ENCODE measurements at places on chromosomes 13 and 19.

- no peak for DNase-seq
These were observed 30.9 kb upstream of the KCTD12 start for GRCh38 chr13:76917095-76917494.

GRCh38 chr13:107864543-107865317 is 350.6 kb downstream of the LIG4 start:
- peak; percentile 72 for DNase-seq

DNA sequence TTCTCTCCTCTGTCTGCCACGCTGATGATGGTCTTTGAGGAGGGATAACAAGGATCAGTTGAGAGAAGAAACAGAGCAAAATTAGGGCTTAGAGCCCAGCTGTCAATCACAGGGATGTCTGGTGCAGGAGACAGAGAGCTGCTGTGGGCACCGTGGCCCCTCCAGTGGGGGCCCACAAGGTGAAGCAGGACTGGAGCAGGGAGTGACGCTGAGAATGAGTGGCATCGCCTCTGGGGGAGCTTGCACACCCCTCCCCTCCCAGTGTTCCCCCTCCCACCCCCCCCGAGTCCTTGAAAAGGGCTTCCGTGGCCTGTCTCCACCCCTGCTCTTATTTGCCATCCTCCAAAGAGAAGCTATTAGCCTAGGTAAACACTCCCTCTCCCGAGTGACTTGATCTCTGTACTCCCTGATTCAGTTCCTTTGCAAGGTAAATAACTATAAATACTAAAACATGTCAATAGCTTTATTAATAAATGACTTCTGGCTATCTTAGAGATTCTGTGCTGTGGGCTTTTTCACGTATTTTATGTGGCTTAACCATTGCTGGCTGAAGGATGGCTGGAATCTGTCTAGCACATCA is 440.0 kb downstream of the ZNF536 start:
- DNase-seq = no peak

- DNase-seq = no peak
These were observed 891.5 kb downstream of the EFNB2 start for GRCh38 chr13:105643966-105644365.

- DNase-seq = no peak
These were observed 64.3 kb downstream of the ZNF66 start for GRCh38 chr19:20840371-20840770.

DNA sequence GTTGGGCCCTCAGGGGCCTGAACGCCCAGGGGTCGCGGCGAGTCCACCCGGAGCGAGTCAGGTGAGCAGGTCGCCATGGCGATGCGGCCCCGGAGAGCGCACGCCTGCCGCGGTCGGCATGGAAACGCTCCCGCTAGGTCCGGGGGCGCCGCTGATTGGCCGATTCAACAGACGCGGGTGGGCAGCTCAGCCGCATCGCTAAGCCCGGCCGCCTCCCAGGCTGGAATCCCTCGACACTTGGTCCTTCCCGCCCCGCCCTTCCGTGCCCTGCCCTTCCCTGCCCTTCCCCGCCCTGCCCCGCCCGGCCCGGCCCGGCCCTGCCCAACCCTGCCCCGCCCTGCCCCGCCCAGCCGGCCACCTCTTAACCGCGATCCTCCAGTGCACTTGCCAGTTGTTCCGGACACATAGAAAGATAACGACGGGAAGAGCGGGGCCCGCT is at the start of gene CCNA1:
Gene CCNA1, plus strand, starts transcription at position 390 of the 439 bp plus-strand sequence. CDS start 562 bp downstream, outside the sequence.
- no peak for DNase-seq

- no peak for DNase-seq
These were observed 19.9 kb downstream of the MIER2 start for GRCh38 chr19:324716-325115.

DNA sequence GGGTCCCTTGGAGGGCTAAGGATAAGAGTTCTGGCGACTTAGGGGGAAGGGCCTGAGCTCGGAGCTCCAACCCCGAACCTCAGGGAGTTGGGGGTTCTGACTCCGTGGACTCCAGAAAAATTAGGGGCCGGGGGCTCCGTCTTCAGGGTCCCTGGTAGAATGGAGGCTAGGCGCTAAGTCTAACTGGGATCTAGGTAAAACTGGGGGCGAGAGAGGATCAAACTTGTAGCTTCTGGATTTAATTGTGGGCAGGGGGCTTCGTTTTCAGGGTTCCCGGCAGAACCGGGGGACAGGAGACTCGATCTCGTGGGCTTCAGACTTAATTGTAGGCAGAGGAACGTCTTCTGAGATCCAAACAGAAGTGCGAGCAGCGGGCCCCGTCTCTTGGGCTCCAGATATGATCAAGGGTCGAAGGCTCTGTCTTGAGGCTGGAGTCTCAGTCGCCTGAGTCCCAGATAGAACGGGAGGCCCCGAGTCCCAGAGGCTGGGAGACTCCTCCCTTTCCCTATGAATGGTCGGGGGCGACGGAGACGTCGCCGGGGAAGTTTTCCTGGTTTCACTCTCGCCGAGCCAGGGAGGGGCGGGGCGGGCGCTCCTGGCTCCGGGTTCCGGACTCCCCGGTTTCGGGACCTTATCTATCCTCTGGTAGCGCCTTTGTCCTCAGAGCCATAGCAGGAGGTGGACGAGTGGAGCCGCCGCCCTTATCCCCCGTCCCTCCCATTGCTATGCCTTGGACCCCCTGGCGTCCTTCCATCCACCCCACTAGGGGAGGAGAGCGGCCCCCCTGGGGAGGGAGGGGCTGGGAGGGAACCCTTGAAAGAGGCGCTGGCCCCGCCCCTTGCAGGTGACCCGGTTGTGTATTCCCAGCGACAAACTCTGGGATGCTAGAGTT is 1.3 kb downstream of the NECTIN2 start:
- DNase-seq = peak; percentile 22

- peak; percentile 79 for DNase-seq
These were observed 179.8 kb upstream of the RFC3 start for GRCh38 chr13:33637978-33638743.

GRCh38 chr19:37955986-37956385 is 49.0 kb downstream of the SIPA1L3 start:
- DNase-seq = no peak

DNA sequence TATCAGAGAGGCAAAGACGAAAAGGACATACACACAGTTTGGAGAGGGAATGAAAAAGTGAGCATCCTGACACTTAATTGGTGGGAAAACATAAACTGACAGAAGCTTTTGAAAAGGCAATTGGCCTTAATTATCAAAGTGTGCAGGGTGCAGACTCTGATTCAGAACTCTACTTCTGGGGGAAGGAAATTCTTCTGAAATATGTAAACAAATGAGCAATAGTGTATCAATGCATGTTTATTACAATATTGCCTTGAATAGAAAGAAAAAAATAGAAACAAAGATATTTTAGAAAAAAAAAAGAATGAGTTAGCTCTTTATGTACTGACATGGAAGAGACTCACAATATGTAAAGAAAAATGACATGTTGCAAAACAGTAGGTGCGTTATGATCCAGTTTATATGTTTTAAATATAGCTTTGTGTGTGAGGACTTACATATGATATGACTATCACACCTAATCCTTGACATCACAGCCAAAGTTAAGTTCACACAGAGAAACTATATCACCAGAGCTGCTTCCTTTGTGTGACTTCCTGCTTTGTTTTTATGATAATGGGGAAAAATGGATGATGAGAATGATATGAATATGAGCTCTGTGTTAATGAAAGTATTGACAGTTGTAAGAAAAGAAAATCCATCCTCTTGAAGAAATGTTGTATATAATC is 182.4 kb downstream of the KCTD12 start:
- peak; percentile 61 for DNase-seq

DNA sequence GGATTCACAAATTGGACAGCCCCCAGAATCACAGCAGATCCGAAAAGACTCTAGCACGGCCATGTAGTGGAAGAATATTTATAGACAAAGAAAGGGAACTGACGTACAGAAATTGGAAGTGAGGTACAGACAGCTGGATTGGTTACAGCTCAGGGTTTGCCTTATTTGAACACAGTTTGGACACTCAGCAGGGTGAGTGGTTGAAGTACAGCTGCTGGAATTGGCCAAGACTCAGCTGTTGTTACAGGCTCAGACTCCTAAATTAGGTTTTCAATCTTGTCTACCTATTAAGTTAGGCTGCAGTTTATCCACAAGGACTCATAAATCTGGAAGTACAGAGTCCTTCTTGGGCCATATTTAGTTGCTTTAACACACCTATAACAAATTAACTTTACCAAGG is 5.8 kb upstream of the CFAP97D2 start:
- DNase-seq = no peak

DNA sequence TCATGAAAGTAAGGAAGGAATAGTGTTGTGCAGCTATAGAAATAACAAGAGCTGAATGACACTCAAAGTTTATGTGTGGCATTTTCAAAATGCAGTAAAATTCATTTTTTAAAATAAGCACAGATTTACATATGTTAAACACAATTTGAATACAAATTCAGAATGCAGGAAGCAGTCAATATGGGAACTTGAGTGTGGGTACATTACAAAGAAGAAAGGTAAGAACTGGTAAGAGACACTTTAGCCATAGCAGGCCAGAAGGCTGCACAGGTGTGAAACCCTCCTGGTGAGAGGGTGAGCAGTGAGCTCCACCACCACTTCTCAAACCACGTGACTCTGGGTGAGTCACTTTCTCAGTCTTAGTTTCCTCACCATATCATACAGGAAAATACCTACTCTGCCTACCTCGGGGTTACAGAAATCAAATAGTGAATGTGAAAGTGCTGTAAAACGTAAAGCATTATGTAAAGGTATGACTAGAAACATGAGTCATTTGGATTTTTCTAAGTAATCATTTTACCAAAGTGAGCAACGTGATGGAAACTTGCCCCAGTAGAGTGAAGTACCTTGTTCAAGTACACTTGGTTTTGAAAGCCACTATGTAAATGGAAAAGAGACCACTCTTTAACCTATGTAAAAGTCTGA is 40.5 kb downstream of the USP12 start:
- DNase-seq = no peak

DNA sequence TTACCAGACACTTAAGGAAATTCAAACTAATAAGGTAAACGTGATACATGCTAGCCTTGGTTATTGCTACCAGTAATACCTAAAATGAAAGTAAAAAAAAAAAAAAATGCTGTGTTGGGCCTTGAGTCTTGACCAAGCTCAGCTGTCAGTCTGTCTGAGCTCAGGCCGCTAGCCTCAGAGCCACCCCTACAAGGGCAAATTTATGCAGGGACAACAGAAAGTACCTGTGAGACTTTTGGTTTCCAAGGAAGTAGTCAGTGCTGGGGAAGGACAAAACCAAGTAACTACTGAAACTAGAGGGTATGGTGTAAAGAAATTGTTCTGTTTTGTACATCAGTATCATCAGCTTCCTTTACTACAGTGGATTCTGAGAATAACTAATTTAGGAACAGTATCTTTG is 134.3 kb upstream of the SLITRK5 start:
- DNase-seq = no peak

DNA sequence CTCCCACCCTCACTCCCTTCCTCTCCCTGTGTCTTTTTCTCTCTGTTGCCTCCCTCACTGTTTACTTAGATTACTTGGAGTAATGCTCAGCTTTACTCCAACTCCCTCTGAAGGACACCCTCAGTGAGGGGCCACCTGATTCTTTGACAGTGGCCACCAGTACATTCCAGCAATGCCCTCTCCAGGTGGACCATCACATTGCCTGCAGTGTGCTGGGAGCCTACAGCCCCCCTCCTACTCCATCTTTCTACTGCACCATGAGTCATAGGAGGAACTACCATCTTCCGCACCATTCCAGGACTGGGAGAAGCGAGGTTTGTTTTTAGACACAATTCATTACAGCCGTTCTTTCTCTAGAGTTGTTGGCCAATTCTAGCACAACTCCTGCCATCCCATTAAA is 96.6 kb upstream of the POSTN start:
- no peak for DNase-seq

GRCh38 chr13:70384156-70384555 is 275.9 kb upstream of the KLHL1 start:
- DNase-seq = no peak

DNA sequence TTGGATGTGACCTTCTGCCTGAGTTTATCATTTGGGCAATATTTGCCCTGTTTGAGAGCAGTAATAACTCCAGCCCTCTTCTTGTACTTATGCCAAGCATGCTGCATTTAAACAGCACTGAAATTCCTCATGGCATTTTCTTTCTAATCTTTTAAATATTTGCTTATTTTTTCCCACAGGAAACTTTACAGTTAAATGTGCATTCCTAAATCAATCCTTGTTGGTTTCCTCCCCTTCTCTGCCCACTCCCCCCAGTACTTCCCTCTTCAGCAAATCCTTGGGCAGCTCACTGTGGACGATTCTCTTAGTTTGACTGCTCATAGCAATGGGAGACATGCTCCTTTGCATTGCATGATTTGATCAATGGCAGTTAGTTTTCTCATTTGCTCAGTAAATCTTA is 68.7 kb downstream of the RAP2A start:
- DNase-seq = no peak

DNA sequence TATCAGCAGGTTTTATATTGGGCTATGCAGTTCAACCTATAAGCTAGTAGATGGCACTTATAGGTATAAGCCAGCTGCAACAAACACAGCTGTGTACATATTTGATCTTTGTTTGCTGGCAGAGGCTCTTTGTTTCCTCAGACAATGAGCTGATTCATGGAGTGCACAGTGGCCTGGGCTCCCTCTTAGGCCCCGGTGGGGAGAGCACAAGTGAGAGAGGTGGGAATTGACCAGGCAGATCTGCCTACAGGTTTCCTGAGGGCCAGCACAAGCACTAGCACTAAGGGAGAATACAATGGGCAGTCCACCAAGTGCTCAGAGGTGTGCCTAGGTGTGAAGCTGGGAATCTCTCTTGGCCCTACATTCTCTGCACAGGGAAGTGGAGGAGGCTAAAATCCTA is 1390.7 kb downstream of the SLITRK5 start:
- no peak for DNase-seq

DNA sequence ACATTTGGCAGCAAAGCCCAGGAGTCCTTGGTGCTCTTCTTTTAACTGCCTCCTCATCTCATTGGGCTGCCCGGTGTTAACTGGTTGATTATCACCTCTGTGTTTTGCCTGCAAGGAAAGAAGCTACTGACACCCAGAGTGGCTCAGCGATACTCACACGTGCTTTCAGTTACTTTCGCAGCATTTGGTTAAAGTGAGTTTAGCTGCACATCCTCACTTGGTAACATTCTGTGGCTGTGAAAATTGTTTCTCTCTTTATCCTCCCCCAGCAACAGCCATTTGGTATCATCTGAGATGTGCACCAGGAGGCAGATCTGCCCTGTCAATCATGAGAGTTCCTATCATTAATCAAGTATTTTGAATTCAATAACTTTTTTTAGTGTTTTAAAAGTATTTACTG is 44.6 kb upstream of the GPR183 start:
- DNase-seq = no peak

- no peak for DNase-seq
These were observed 8.1 kb downstream of the MRPL4 start for GRCh38 chr19:10260141-10260584.

DNA sequence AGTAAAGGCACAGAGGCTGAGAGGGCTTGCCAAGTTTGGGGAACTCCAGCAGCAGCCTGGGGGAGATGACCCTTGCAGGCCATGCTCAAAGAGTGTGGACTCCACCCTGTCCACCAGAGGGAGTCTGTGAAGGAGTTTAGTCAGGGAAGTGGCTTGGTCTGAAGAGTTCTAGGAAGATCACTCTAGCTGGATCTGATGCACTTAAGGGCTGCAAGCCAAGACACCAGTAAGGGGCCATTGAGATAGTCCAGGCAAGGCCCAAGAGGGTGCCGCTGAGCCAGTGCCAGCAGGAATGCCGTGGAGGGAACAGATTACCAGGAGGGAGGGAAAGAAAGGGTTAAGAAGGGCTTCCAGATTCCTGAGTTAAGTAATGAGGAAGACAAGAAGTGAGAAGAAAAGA is 68.7 kb downstream of the ZAR1L start:
- peak; percentile 78 for DNase-seq

GRCh38 chr13:43908156-43909126 is 28.7 kb downstream of the LACC1 start:
- peak; percentile 67 for DNase-seq

All from HCEC 1CT (cell line).